ENCODE measurements at places on chromosomes 6 and 20.

GRCh38 chr20:41854765-41855164 is 236.6 kb upstream of the CHD6 start:
- DNase-seq = no peak

- no peak for DNase-seq
Measured at GRCh38 chr6:109834131-109834530, 143.0 kb downstream of the FIG4 start.

DNA sequence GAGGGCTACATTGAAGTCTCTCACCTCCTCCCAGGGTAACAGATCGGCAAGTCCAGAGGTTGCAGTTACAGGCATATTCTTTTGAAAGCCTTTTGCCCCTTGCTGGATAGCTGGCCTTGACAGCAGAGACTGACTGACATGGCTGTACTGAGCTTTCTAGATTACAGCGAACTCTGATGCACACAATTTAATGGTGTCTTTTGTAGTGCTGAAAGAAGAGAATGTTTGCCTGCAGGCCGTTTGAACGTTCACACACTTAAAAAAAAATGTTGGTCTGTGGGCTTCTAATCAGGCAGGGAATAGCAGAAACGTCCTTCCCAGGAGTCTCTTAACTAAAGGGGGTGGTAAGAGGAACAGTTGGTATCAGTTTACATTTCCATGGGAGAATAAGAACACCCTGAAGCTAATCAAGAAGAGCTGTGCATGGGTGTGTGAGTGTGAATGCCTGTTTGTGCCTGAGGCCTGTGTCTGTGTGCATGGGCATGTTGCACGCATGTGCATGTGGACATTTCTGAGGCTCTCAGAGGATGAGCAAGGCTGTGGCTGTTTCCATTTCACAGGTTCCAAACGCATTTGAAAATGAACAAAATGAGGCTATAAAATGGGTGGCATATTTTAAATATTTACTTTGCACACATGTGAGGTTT is 213.9 kb upstream of the SSTR4 start:
- no peak for DNase-seq

DNA sequence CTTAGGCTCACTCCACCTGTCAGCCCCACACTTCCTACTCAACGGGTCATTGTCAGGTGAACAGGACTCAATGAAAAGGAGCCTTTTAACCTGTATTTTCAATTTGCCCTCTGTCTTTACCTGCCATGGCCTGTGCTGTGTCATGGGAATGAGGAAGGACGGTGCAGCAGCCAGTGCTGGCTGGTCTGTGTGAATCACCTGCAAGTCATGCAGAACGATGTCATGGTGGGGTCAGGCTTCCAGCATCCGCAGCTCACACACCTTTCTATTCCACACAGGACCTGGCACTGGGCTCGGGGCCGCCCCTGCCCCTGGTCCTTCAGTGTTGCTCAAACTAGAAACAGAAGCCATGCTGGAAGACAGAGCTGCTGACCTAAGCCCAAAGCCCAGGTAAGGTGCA is 188.7 kb upstream of the GMDS start:
- DNase-seq = no peak

DNA sequence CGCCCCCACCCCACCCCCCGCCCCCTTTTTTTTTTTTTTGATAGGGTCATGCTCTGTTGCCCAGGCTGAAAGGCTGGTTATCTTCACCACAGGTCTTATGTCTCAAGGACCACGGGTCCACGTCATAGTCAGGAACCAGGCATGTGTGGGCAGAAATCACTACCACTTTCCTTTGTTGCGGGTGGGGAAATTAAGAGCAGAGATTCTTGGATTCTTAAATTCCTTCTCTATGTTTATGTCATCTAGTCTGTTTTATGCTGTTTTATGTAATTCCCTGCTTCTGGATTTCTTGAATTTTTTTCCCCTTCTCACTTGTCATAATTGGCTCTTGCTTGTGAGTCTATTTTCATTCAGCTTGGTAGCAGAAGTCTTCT is 25.8 kb upstream of the PLCG1 start:
- no peak for DNase-seq

DNA sequence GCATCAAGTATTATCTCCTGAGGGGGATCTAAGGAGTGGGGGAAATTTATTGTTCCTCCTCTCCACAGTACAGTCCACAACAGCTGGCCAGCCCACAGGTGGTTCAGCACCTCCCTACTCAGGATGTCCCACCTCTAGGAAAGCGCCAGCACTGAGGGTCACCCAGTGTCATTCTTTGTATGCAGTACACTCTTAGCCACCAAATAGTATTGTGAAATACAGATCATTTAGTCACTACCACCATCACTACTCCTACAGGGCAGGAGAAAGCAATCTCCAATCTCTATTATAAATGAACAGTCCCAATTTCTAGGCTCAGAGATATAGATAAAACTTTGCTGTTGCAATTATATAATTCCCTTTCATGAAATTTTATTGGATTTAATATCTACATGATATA is 6.3 kb upstream of the ZNF76 start:
- DNase-seq = no peak

- DNase-seq = no peak
Measured at GRCh38 chr6:389622-390021, 1.9 kb upstream of the IRF4 start.

GRCh38 chr6:167547328-167547692 is 222.4 kb downstream of the TTLL2 start:
- DNase-seq = no peak

- DNase-seq = no peak
Measured at GRCh38 chr6:156449569-156449968, 327.6 kb upstream of the ARID1B start.

- DNase-seq = no peak
Measured at GRCh38 chr6:100613656-100614055, 148.9 kb upstream of the SIM1 start.
